ENCODE measurements at places on chromosomes 3 and 15.

- no peak for DNase-seq
Observed at GRCh38 chr3:40996382-40996781, 202.9 kb upstream of the CTNNB1 start.

- no peak for DNase-seq
Observed at GRCh38 chr3:66554178-66554577, 53.4 kb upstream of the LRIG1 start.

DNA sequence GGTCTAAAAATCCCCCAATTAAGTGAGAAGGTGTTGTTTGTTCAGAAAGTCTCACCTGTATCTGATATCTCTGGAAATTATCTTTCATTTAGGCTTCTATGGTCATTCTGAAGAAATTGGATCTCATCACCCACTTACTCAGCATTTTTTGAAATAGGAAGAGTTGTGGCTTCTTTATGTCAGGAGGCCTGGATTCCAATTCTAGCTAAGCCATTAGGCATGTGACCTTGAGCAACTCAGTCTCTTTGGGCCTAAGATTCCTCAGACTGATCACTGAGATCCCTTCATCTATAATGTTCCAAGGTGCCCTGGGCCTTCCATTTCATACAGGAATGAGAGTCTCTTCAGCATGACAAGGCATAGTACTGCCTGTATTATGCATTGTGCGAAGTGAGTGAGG, 70.3 kb downstream of the ARHGEF26 start:
- DNase-seq, result no peak

DNA sequence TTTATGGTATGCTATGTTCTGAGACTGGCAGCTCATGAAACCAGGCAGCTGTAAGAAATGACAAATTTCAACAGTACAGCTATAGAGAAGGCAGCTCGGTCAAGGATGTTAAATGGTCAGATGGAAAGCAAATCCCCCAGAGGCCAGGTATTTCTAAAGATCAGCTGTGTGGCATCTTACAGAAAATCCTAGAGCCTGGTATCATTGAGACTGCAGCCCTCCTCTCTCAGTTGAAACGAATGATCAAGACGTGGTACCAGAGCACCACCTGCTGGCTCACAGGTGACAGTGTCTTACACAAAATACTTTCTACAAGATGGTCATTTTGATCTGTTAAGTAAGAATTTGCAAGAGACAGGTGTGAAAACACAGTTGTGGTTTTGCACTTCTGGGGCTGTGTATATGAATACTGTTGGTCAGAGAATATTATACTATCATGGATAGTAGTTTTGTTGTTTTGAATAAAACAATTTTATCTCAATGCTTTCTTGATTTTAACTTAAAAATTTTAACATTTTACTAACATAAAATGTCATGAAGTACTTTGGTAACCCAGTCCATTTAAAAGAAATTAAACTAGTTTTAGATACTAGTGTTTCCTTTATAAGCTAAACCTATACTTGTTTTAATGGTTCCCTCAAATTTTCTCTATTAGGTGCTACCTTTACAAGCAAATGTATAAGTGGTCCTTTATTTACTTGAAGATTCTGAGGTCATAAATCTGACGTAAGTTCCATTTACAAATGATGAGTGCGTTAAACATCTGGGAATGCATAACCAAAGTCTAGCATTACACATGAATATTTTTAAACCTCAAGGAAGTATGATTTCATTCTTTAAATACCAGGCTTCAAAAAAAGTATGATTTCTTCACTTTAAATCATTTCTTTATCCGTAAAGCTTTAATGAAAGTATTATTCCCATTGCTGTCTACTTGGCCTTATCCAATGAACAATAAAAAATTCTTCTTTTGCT, 121.8 kb downstream of the PDZRN3 start:
- peak; percentile 19 for DNase-seq

GRCh38 chr3:73508330-73508954, 116.3 kb downstream of the PDZRN3 start:
- no peak for DNase-seq

DNA sequence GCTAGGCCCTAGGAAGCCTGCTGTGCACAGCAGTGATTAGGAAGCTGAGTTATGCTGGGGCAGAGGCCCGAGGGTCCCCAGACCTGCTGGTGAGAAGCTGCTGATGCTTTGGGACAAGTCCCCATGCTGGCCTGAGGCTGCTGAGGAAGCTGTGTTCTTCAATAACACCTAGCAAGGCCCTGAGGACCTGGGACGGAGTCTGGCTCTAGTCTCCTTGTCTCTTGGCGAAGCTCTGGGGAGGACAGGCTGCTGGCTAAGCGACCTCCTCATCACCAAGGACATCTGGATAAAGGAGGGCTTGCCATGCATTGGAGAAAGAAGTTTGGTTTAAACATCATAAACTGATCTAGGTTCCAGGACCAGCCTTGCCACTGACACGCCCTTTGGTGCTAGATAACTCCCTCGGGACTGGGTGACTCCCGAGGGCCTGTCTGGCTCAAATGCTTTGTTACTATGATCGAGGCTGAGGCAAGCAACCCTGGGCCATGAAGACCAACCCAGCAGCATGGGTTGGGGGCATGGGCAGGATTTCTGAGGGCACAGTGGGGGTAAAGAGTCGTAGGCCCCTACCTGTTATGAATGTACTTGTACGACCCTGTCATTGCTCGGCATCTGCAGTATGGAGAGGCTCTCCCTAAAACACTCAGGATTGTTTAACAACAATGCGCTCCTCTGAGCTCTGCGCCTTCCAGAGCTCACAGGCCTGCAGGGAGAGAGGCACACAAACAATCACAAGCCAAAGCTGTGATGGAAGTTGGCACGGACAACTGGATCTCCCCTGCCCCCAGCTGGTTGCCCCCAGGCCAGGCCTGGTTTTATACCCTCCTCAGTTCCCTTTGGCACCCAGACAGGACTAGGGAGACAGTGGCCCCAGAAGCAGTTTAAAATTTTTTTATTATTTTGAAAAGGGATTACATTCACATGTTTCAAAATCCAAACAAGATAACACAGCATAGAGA, 64.4 kb downstream of the LINGO1 start:
- DNase-seq, result no peak

DNA sequence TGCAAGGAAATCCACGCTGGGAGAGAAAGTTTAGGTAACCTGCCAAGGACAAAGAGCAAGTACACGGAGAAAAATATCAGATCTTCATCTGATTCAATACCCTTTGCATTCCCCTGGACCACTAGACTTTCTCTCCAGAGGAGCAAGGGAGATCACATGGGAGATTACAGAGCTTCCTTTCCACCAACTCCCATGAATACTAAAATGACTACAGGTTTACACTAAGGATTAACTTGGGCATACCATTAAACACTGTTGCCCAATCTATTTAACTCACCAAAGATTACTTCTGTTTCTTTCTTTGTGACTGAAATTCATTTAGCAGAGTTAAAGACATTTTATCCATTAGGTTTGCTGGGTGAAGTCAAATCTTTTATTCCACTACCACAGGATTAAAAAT, 71.2 kb downstream of the RYK start:
- DNase-seq, result no peak

GRCh38 chr15:88623061-88623460, 1.9 kb downstream of the AEN start:
- no peak for DNase-seq

DNA sequence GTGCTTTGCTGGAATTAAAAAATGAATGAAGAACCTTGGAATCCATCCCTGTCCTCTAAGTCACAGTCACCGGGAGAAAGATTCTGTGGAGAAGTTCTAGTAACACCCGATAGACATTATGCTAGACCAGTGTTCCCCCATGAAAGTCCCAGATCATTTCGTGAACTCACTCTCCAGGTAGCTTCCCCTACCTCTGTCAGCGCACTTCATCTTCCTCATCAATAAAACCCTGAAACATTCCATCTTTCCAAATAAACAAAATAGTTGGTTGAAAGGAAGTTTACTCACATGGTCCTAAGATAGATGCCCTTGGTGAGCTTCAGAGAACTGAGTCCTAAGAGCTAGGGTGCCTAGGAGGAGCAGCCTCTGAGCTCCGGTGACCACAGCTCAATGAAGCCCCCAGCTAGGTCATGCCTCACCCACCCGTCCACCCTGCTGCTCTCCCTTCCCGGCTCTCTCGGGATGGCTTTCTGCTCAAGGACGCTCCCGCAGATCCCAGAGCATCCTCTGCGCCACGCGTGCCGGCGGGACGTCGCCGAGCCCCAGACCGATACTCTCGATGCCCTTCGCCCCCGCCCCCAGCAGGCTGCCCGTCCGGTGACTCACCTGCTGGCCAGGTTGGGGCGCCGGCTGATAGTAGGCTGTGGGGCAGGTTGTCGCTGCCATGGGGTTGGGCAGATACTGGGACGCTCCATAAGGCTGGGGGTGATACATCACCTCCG, 776 bp downstream of the VGLL3 start:
- DNase-seq, result no peak

- DNase-seq, result no peak
Observed at GRCh38 chr15:92970656-92971055, 70.5 kb downstream of the CHD2 start.

All from stimulated activated CD8-positive, alpha-beta memory T cell treated with anti-CD3 and anti-CD28 coated beads, Interleukin-7, amount 100 ng/mL, for 1 hour (primary cell).